ENCODE measurements at places on chromosomes 7 and 10.

DNA sequence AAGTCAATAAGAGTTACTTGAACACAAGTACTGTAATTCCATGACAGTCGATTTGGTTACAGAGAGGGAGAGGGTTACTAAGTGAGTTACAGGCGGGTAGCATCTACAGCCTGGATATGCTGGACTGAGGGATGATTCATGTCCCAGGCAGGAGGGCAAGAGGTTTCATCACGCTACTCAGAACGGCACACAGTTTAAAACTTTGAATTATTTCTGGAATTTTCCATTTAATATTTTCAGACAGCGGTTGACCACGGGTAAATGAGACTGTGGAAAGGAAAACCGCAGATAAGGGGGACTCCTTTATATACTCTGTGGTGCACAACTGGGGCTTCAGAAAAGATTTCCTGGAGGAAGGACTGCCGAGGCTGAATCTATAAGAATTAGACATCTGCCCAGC is 25.7 kb upstream of the LRRC4 start:
- no peak for DNase-seq

- DNase-seq, result no peak
These were observed 529.1 kb upstream of the POM121L12 start for GRCh38 chr7:52506325-52506724.

GRCh38 chr7:90216771-90217170 is 5.2 kb downstream of the STEAP2 start:
- DNase-seq, result no peak

- DNase-seq, result no peak
These were observed 35.0 kb upstream of the SRI start for GRCh38 chr7:88254721-88255424.

DNA sequence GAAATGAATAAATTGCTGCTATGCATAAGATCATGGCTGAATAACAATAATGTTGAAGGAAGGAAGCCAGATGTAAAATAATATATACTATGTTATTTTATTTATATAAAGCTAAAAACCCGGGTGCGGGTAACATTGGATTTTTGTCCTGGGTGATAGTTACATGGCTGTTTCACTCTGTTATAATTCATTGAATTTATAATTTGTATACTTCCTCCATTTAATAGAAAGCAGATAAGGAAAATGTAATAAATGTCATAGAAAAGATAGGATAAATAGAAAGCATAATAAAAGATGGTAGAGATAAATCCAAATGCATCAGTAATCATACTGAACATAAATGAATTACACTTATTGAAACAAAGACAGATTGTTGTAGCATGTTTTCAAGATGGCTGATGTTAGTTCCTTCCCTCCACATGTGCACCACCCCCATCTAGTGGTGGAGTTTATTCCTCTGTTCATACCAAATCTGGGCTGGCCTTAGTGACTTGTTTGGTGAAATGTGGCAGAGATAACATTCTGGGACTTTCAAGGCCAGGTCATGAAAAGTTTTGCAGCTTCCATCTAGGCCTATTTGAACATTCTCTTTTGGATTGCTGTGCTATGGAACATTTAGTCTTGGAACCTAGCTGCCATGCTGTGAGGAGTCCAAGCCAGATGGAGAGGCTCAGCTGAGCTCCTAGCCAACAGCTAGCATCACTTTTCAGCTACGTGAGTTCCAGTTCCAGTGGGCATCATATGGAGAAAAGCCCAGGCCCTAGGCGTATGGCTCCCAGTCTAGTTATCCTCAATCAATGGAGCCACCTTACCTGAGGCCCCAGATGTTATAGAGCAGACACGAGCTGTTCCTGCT is 46.9 kb downstream of the AHCYL2 start:
- DNase-seq, result peak; percentile 44

- no peak for DNase-seq
These were observed 121.8 kb upstream of the HPS1 start for GRCh38 chr10:98568551-98568950.

Measured in stimulated activated CD4-positive, alpha-beta T cell treated with anti-CD3 and anti-CD28 coated beads, TNF-alpha, amount 100 ng/mL, for 24 hours (primary cell).